ENCODE measurements at places on chromosomes 5 and 9.

- peak; percentile 7 for DNase-seq
These were observed 235.6 kb downstream of the EDIL3 start for GRCh38 chr5:84149094-84149493.

DNA sequence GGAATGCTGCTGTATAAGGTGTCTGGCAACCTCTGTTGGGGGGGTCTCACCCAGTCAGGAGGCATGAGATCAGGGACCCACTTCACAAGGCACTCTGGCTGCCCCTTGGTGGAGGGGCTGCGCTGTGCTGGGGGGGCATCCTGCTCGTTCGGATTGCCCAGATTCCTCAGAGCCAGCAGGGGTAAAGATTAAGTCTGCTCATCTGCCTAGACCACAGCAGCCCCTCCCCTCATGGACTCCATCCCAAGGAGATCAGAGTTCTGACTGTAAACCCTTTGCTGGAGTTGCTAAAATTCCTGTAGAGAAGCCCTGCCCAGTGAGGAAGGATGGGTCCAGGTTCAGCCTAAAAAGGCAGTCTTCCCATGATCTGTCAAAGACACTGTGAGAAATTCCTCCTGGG is 262.0 kb upstream of the C9orf72 start:
- DNase-seq = no peak

DNA sequence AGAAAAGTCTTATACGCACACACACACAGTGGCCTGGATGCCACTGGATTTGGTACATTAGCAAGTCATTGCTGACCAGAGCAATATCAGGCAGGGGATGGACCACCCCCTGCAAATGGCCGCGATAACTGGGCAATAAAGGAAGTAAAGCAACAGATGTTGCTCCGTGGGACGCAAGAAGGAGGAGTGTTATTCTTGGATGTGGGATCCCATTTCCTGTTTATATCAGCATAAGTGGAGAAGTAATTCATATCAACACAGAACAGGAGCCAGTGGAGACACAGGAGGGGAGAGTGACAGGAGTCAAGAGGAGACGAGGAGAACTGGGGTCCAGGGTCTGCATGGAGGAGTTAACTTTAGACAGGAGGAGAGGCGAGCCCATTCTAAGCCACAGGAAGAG is 18.4 kb downstream of the RUFY1 start:
- no peak for DNase-seq

GRCh38 chr5:167993771-167994170 is 297.7 kb upstream of the WWC1 start:
- DNase-seq = no peak

DNA sequence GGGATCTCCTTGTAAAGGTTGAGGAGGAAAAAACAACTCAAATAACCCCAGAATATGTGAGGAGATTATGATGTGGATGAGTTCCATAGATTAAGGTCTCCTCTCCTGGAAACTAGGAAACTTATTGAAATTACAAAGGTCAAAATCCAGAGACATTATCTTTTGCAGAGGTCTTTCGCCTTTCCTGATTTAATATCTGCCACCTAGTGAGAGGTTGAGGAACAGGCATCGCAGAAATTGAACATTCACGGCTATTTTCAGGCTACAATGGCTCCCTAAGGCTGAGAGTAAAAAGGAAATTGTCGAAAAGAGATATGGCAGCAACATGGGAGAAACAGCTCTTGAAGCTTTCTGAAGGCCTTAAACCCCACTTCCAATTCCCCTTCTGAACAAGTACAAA is 127.5 kb upstream of the PLCXD3 start:
- no peak for DNase-seq

DNA sequence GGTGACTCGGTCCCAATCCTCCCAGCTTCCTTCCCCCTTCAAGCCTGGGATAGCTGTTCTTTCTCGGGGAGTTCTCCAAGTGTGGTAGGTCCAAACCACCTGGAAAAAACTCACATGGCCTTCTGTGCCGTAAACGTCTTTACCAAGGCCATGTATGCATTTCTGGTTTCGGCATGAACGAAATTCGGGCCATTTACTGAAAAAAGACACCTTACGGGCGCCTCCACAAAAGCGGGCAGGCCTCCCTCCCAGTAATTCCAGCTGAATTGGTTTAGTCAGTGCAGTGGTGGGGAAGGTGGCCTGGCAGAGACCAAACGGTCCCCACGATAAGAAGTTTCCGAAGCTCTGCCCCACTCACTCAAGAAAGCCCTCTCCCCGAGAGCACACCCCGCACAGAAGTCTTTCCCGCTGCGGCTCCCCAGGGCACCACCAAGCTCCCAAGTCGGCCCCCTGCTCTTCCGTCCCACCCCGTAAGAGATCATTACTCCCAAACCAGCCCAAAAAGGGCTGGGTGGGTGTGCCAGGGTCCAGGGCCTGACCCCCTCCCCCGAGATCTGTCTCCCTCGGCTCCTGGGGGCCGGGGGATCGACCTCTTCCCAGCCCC is 86.3 kb upstream of the MELK start:
- DNase-seq = no peak

DNA sequence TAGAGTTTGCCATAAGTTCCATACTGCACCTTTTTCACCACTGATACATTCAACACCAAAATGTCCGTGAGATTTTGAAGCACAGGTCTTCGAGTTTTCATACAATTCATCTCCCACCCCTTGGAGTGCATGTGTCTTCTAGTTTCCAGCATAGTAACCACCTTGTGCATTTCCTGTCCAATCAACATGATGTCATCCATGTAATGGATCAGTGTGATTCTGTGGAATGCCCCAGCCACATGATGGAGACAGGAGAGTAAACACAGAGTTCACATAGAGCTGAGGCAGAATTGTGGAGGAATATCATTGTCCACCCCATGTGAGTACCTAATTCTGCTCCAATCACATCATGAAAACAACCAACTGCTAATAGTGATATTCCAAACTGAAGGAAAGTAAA is 441.5 kb upstream of the CDH6 start:
- DNase-seq = no peak

GRCh38 chr5:96709152-96709821 is 47.1 kb downstream of the CAST start:
- no peak for DNase-seq

- DNase-seq = no peak
These were observed 16.4 kb upstream of the SPINK6 start for GRCh38 chr5:148186248-148187003.

DNA sequence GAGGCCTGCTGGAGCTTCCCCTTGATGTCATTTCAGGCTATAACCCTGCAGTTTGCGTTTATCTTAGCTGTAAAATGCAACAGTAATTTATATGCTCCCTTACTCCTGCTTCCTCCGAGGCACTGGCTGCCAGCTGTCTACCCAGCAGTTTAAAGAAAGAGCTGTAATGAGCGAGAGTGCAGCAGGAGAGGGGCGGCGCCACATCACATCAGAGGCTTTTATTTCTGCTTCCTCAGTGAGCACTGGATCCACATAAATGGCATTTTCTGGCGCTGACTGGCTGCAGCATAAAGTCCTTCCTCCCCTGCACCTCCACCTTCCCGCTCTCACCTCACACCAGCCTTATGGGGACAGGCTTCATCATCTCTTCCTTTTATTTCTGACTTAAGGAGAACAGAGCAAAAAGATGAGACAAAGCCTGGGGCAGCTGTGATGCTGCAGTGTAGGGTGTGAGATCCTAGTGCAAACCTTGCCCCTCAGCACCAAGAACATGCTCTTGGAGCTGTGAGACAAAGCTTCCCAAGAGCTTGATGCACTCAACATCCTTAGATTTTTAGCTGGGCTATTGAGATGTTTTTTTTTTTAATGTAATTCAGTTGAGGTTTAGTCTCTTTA is 829.6 kb upstream of the ZNF608 start:
- no peak for DNase-seq

DNA sequence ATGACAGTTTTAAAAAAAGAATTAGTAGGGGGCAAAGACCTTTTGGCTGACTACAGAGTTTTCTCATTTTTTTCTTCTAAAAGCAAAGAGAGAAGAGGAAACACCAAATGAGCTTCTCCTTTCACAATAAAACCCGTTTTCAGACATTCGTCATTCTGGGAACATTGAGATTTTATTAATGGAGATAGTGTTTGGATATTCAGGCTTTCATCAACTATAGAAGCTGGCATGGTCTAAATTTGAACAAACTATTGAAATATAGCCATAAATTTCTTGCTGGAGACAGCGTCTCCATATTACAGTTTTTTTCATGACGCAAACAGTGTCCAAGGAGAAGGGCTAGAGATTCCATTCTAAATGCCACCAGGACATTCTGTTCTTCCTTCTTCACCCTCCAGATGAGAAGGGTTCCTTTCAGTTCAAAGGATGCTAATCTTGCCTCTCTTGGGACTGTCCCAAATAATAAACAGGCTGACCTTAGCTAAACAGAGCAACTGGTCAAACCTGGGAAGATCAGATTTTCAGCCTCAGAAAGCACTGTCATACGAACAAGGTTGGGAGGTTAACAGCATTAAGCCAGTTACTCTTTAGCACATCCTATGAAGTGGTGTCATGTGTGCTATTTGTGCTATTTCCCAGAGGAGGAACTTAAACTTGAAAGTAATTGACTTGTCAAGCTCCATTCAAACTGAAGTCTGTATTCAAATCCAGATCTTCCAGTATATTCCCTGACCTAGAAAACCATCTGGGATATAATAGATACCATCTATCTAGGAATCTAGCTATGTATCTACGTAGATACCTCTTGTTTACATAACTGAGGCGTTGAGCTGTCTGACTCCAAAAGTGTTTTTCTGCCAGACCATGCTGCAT is 125.6 kb downstream of the LPAR1 start:
- DNase-seq = no peak

DNA sequence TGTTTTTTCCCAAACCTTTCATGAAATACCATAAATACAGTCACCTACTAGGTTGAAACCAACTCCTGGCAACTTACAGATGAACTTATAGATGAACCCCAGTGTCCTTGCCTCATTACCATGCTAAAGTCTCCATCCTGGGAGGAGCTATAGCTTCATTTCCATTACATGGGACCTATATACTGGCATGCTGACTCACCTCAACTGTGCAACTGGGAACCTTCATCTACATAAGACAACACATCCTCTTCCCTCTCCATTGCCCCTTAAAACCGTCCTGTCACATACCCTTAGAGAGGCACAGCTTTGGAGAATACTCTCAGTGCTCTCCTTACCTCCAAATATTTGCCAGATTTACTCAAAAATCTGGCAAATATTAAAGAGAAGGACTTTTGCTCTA is 638.3 kb downstream of the HTR1A start:
- DNase-seq = peak; percentile 45

DNA sequence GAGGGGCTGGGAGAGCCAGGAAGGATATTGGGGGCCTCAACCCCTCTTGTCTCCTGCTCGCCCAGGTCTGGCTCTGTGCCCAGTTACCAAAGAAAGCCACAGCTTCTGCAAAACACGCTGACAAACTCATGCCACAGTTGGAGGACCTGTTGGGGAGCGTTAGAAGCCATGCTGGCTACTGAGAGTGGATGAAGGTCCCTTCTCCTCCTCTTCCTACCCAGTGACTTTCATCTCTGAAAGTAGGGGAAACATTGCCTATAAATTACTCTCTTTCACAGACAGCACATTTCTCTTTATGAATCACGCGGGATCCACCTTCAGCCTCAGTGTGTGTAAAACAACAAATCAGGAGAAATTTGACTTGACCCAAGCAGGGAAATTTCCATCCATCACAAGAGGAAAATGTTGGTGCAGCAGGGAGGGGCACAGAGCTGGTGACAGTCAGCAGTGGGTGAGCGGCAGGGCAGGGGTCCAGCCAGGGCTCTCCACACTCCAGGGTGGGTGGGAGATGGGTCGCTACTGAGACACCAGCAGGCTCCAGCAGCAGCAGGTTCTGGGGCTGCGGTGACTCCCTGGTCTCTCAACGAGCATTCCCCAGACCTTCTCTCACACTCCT is 181.9 kb downstream of the FGF18 start:
- DNase-seq = no peak

GRCh38 chr5:144487761-144488160 is 317.1 kb downstream of the KCTD16 start:
- no peak for DNase-seq

DNA sequence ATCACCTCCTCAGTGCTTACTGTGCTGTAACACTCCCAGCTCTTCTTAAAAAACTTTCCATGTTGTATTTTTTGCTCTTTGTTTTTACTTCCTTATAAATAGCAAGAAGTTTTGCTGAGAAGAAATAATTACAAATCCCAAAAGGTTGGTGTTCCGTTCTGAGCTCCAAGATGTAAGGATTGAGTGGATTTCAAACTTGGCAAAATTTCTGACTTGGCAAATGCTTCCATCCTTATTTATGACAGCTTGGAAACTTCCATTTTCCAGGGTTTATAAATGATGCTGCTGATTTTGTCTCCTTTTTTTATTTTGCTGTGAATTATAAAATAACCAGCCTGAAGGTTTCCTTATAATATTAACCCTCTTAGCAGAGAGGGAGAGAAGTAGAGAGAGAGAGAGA is 151.9 kb downstream of the NTRK2 start:
- DNase-seq = no peak

GRCh38 chr5:143239882-143240518 is 163.5 kb downstream of the NR3C1 start:
- no peak for DNase-seq

- DNase-seq = no peak
These were observed 470.2 kb downstream of the TMEM232 start for GRCh38 chr5:110256298-110256697.

GRCh38 chr5:78757269-78758053 is 108.9 kb upstream of the LHFPL2 start:
- DNase-seq = no peak
